ENCODE measurements at places on chromosomes 3 and 15. TPM values are rescaled to one million over a fixed set of nuclear protein-coding genes. Genes with fewer than 3 reads are reported as not detected.

Gene FOXL2NB
- total RNA-seq: not detected

GRCh38 chr3:58383904-58384303 is 49.7 kb downstream of the PDHB start:
- no peak for DNase-seq

- DNase-seq: no peak
Observed at GRCh38 chr3:193452338-193452737, 73.8 kb upstream of the ATP13A5 start.

- no peak for DNase-seq
Observed at GRCh38 chr15:90994059-90994416, 297 bp downstream of the PRC1 start.

DNA sequence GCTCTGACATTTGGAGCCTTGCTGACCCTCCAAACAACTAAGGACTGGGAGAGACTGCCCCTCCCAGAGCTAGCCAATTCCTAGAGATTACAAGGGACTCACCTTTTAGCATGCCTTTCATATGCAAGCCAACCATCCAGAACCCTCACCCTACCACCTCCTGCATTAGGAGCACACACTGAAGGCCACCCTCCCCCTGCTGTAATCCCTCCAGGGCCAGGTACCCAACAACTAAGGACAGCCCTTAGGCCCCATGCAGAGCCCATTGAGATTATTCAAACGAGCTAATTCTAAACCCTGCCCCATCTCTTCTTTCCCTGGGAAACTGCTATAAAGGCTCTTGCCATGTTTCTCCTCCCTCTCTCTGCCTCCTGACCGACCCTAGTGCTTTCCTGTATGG is 352.6 kb downstream of the ERC2 start:
- no peak for DNase-seq

DNA sequence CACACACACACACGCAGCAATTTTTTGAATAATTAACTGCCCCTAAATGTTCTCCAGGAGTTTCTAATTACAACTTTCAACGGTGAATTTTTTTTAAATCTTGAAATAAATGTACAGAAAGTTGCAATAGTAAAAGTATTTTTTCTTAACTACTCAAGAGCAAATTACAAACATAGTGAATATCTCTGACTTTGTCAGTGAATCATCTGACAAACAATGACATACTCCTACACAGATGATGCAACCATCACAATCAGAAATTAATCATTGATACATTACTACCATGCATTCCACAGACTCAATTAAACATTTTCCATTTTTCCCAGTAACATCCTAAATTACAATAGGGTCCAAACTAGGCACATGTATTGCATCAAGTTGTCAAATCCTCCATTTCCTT is 597.3 kb downstream of the NAALADL2 start:
- DNase-seq: no peak

Gene LDHAL6B
- not detected for total RNA-seq

Gene LINGO1
- total RNA-seq: not detected

DNA sequence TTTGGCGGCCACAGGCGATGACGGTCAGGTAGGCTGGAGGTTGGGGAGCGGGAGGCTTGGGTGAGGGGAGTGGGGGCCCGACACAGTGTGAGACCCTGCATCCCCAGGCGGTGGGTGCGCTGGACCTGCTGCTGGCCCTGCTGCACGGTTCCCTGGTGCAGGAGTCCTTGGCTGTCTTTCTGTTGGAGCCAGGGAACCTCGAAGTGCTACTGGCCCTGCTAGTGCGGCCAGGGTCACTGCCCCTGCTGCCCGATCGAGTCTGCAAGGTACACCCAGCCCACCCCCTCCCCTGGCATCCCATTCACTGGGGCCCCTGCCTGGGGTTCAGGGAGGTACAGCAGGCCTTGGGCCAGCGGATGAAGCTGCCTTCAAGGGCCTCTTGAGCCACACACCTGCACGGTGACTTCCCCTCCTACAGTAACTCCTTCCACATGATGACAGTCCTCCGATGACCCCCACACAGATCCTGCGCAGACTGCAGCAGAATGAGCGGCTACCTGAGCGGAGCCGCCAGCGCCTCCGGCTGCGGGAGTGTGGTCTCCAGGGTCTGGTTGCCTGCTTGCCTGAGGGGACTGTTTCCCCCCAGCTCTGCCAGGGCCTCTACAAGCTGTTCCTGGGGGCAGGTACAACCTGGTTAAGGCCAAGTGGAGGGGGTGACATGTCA is 19.5 kb downstream of the NBEAL2 start:
- no peak for DNase-seq

- DNase-seq: peak; percentile 17
Observed at GRCh38 chr15:35206060-35206675, 121.1 kb upstream of the NANOGP8 start.

Gene MYRIP
- not detected for total RNA-seq

DNA sequence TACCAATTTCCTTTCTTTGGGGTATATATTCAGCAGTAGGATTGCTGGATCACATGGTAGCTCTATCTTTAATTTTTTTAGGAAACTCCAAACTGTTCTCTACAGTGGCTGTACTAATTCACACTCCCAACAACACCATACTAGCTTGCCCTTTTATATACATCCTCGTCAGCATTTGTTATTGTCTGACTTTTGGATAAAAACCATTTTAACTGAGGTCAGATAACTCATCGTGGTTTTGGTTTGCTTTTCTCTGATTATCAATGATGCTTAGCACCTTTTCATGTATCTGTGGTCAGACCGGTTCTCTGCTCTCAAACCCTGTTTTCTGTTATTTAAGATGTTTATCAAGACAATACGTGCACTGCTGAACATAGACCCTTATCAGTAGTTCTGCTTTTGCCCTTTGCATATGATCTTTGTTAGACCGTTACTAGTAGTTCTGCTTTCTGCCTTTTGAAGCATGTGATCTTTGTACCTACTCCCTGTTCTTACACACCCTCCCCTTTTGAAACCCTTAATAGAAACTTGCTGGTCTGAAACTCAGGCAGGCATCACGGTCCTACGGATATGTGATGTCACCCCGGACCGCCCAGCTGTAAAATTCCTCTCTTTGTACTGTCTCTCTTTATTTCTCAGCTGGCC is 474.3 kb downstream of the RSL24D1 start:
- DNase-seq: no peak

Gene SNX22
- 1.7 TPM for total RNA-seq

DNA sequence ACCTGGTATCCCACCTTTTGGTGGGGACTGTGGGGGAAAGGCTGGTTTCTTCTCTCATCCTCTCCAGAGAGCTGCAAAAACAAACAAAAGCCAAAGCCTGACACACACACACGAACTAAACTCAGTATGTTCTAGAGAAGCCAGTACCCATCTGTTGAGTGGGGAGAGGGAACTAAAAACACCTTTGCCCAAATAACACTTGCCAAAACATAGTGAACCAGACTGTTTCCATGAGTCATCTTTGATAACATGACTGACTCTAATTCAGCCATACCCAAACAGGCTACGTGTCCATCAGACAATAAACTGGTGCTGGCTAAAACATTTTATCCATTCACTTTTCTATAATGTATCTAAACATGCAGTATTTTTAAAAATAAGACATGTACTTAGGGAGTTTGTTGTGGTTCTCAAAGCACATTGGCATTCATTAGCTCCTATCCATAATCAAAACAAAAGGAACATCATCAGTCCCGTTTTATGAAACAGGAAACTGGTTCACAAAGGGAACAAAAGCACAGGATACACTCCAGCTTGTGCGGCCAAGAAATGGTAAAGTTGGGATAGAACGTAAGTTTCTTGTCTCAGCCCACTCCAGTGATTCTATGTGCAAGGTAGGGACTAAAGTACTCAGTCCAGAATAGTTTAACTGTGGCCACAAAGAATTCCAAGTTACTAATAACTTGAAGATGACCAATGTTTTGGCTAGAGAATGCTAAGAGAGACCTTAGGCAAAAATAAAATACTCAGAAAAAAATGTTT is 16.1 kb downstream of the LYSMD2 start:
- no peak for DNase-seq

- no peak for DNase-seq
Observed at GRCh38 chr3:168616915-168617314, 521.2 kb upstream of the GOLIM4 start.

All from activated naive CD4-positive, alpha-beta T cell treated with anti-CD3 and anti-CD28 coated beads, Interleukin-2, amount 50 U/mL, for 72 hours (primary cell).